ENCODE measurements at places on chromosomes 5 and 9.

DNA sequence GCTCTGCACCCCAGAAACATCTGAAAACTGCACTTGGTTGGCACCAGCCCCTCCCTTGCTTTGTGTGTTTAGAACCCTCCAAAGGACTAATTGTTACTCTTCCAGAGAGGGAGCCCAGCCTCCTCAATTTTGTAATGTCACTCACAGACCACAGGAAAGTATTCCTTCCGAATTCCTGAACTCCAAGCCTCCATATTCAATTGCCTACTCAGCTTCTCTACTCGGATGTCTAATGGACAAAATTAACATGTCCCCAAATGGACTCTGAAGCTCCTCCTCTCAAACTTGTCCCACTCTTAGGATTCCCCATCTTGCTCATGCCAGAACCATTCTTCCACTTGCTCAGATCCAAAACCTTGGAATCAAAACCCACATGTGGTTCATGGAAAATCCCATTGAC, 3.9 kb upstream of the TMEM171 start:
- no peak for DNase-seq

GRCh38 chr9:103730866-103731265, 363.2 kb upstream of the SMC2 start:
- DNase-seq: no peak

GRCh38 chr5:131514316-131515283, 120.4 kb downstream of the RAPGEF6 start:
- DNase-seq: no peak

- no peak for DNase-seq
Measured at GRCh38 chr5:1659100-1659981, 135.6 kb upstream of the LPCAT1 start.

DNA sequence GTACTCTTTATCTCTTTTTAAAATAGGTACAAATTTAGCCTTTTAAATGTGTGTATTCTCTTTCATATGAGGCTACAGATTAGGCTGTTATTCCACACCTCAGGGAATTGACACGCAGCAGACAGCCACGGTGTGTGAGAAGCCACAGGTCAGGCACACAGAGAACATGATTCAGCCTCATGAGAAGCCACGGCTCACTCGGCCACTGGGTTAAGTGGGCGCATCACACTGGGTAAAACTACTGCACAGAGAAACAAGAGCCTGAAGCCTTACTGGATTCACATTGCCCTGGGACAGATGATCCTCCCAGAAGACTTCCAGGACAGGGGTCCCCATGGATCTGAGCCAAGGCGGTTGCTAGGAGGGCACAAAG, 28.2 kb downstream of the LPCAT1 start:
- DNase-seq: no peak

DNA sequence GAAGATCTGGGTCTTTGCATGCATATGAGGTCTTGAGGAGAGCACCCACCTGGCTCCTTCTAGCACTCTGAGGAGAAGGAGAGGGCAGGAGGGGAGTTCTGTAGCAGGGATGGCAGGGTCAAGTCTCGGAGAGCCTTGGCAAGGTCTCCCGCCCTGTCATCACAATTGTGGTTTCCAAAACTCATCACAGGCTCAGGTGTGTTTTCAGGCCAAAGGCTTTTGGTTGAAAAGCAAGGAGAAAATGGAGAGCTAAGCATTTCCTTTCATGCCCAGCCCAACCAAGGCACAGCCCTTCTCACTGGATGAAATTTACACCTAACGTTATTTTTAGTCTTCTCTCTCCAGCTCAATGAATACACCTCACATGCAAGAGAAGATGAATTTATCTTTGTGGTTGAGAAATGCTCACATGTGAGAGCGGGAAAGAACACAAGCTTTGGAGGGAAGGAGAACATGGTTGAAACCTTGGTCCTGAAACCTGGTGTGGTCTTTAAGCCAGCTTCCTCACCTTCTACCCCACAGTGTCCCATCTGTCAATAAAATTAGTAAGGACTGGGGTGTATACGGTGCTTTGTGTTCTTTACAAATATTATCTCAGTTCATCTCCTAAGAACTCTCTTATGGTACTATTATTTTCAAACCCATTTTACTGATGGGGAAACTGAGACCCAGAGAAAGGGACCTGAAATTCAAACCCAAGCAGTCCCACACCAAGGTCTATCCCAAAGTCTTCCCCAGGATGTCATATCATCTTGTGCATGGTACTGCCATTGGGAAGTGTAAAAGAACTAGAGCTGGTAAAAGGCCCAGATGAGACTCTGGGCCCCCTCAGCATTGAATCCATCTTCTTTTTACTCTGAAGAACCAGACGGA, 47.8 kb upstream of the CPEB4 start:
- DNase-seq: no peak

DNA sequence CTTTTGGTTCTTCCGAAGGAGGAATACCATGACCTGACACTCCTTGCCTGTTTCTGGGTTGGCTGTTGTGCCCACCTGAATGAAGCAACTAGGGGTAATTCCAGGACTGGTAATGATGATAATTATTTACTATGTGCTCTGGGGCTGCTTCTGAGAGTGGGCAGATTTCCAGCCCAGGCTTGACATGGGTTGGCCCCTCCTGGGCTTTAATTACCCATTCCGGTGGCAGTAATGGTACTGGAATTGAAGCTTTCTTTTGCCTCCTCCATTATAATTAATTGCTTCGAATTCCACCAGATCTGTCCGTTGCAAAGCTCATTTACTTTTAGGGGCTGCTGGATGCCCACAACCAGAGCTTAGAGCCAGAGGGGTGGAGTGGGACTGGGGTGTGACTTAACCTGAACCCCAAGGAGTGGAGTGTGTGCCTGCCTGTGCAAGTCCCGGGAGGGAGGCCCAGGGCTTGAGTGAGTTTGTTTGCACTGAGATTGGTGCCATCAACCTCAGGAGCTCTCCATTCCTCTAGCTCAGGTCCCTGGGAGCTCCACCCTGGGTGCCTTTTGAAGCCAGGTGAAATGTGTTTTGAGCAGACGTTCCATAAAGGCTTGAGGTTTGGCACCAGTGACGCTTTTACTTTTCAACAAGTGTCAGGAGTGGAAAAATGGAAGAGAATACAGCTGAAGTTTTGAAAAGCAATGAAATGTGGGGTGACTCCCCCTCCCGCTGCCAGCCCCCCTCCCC, 214.6 kb downstream of the PDZD2 start:
- DNase-seq: no peak

- DNase-seq: no peak
Measured at GRCh38 chr5:96150007-96150406, 188.4 kb upstream of the ELL2 start.

- no peak for DNase-seq
Measured at GRCh38 chr5:56812110-56812509, 3.2 kb upstream of the MAP3K1 start.

DNA sequence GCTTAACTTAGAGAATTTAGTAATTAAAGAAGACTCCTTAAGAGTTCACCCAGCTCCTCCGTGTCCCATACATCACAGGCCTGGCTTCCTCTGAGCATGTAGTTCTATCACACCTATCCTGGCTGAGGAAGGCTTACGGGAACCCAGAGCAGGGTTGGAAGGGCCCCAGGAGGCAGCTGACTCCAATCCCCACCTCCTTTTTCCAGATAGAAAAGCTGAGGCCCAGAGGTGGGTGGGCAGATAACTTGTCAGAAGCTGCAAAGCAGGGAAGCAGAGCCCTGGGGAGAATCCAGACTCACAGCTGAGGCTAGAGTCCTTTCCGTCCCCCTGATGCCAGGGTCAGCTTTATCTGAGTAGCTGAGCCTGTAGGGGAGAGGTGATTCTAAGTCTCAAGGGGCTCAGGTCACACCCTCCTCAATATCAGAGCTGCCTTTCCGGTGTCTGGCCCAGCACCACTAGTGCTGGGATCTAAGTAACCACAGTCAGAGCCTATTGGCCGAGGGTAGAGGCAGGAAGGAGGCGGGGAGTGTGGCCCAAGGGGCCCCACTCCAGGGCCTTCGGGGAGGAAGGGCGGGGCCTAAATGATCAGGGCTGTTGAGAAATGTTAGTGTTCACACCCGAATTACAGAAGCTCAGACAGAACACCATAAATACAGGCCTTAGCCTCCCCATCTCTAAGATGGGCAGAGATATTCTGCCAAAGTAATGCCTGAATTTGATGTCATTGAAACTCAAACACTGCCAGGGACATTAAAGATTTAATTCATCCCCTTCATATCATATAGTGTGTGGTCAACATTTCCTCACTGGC, 9.9 kb downstream of the CCDC69 start:
- no peak for DNase-seq

GRCh38 chr5:155461304-155461703, 447.7 kb downstream of the KIF4B start:
- DNase-seq: no peak

All from NCI-H774 (cell line).